ENCODE measurements at places on chromosomes 5 and 9. TPM values are rescaled to one million over a fixed set of nuclear protein-coding genes. Genes with fewer than 3 reads are reported as not detected.
A peak's percentile ranks its signal among the peaks of the same experiment; 100 is the strongest.

DNA sequence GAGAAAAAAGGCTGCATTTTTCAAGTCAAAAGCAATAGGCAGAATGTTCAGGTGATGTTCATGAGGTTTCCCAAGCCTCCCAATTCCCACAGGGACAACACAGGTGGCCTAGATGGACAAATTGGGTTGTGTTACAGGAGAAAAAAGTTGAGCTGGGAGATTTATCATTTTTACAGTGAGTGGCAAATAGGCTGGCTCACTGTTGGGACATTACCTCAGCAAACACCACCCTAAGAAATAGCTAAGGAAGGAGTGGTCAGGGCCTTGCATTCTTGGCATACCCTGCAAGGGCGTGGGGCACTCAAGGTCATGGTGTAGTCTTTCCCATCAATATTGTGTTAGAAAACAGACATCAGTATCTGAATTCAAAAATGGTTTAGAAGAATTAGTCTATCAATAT, 23.3 kb upstream of the CPLANE1 start:
- DNase-seq, result peak; percentile 49

- no peak for DNase-seq
Measured at GRCh38 chr9:133873009-133873408, 119.1 kb downstream of the VAV2 start.

- no peak for DNase-seq
Measured at GRCh38 chr9:14909601-14909960, 647 bp downstream of the FREM1 start.

DNA sequence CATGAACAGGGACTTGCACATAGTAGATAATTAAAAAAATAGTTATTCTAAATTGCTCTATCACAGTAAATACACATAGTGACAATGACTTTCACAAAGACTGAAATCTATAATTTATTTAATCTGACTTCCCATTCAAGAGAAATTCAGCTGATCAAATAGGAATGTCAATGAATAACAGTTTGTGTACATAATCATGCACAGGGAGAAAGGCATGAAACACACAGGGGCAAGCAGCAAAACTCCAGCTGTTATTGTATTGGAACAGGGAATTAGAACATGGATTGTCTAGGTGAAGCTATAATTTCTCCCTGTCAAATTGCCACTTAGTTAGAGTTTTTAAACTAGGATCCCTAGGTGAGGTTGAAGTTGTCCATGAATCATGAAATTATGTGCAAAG, 99.9 kb downstream of the HCN1 start:
- no peak for DNase-seq

DNA sequence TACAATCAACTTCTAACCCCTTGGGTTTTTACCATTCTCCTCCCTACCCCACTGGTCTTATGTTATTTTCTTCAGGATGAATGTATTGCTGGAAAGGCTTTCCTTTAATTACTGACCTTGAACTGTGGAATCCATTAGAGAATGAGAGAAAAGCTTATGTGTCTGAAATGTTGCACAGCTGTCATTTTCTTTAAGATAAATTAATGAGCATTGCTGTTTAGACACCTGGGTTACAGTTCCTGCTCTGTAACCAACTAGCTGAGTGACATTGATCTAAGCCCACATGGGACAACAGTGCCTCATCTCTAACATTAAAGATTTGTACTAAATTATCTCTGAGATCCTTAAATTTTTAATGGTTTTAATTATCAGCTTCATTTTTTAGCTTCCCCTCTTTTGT, 507.0 kb downstream of the TAF11L14 start:
- DNase-seq, result no peak

Gene ERCC8
- total RNA-seq, result 4.8 TPM

Gene RASEF
- total RNA-seq, result 0.41 TPM

Gene CAMK4
- 2.9 TPM for total RNA-seq

Measured in fibroblast of the aortic adventitia (primary cell).